ENCODE measurements at places on chromosomes 5 and 9.
A peak's percentile ranks its signal among the peaks of the same experiment; 100 is the strongest.

DNA sequence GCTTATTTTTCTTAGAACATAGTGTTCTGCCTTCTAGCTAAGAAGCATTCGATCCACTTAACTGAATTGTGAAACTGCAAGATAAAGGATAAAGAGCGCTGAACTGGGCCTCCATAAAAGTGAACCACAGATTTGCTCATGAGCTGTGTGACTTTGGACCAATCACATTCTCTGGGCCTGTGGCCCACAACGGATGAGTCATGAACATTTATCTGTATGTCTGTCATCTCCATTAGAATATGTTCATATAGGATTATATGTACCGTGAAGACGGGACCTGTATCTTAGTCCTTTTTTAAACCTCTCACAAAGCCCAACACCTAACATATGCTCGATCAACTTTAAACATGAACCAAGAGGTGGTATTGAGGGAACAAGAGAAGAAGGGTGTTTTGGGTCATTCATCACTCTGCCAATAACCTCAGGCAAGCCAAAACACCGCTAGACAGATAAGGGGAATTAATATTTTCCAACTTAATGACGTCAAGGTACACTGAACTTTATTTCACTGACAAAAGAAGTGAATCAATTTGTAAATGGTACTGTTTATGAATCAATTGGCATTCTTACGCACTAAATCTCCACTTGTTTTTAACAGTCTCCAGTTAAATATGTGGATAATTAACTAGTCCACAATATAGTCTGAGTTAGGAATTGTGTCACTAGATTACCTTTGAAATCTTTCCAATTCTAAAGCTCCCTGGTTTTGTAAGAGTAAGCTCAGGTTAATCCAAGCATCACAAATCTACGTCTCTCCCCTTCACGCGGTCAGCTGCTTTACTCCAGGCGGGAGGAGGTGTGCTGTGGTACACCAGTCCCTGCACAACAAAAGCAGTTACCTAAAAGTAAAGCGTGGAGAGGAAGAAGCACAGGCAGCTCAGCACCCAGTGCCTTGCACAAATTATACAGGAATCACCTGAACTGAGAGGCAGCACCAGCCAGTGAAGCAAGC lies 1.6 kb downstream of the TMEM245 start:
- no peak for DNase-seq

DNA sequence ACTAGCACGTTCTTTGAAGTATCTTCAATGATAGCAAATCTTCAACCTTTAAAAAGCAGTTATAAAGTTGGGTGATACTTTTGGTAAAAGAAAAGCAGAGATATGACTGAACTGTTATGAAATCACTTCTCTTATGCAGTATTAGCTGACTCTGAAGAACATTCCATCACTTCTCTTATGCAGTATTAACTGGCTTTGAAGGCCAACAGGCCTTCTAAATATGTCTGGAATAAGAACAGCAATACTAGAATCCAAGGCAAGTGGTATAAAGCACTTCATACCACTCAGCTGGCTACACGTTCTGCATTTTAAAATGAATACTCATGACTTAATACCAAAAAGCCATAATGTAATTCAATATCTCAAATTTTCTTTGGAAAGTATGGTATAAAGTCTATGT lies 17.3 kb downstream of the SKIC3 start:
- no peak for DNase-seq

- no peak for DNase-seq
These were observed 17.7 kb upstream of the IL6ST start for GRCh38 chr5:56012281-56012963.

DNA sequence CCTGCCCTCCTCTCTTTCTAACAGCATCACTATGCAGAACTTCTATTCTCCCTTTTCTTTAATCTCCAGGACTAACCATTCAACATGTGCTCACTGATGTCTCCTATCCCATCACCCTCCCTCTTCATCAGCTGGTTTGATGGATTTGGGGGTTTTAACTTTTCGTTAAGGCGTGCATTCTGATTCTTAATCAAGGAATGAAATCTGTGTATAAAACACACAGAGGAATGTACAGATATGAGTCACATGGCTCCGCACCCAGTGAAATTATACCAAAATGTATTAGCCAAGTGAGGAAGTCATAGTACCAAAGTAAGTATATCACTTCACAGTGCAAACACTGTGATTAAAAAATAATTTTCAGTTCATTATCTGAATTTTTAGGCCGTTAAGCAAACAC lies 35.2 kb downstream of the MARCHF11 start:
- no peak for DNase-seq

- no peak for DNase-seq
These were observed 14.6 kb upstream of the ARSI start for GRCh38 chr5:150317048-150318003.

GRCh38 chr5:111454198-111454622 lies 58.1 kb downstream of the STARD4 start:
- DNase-seq: no peak

- DNase-seq: no peak
These were observed 98.1 kb upstream of the NMUR2 start for GRCh38 chr5:152503206-152503605.

- no peak for DNase-seq
These were observed 11.1 kb upstream of the ESM1 start for GRCh38 chr5:54996466-54996865.

- DNase-seq: no peak
These were observed 141.5 kb upstream of the GAS1 start for GRCh38 chr9:87088621-87089365.

DNA sequence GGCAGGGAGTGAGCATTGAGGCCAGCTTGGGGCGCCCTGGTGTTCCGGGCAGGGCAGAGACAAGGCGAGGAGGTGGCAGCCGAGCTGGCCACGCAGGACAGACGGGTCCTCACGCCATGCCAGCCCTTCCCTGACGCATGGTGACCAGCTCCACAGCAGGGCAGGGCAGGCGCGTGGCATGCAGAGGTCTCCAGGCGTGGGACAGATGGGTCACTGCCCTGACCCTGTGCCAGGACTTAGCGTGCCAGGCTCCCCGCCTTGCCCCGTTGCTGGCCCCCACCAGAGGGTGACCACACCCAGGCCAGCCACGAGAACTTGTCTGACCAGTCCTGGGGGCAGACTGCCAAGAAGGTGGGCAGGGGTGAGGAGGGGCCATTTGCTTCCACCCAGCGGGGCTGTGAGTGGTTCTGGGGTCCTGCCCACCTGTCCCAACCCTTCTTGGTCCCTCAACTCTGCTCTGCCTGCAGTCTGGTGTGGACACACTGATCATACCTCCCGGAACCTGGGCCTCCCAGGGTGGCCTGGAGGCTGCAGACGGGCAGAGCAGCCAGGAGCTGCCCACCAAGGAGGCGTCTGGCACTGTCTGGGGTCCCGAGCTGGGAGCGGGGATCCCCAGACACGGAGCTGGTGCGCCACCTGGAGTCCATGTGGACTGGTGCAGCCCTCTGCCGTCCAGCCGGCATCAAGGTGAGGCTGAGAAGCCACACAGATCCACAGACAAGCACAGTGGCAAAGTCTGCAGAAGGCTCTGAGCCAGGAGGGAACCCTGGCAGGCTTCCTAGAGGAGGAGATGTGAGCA lies at the start of gene RNF224:
TSS of gene RNF224 (plus strand) at position 449 of the 799 bp plus-strand sequence. CDS start 834 bp downstream, outside the sequence.
- DNase-seq: peak; percentile 88

- DNase-seq: no peak
These were observed 6.7 kb downstream of the OR1K1 start for GRCh38 chr9:122806661-122807060.

- DNase-seq: peak; percentile 56
These were observed 757 bp downstream of the FXN start for GRCh38 chr9:69036309-69036708.

GRCh38 chr9:124342776-124343485 lies 72.3 kb downstream of the PSMB7 start:
- DNase-seq: no peak

- DNase-seq: no peak
These were observed 9.4 kb upstream of the SMIM23 start for GRCh38 chr5:171776213-171776612.

DNA sequence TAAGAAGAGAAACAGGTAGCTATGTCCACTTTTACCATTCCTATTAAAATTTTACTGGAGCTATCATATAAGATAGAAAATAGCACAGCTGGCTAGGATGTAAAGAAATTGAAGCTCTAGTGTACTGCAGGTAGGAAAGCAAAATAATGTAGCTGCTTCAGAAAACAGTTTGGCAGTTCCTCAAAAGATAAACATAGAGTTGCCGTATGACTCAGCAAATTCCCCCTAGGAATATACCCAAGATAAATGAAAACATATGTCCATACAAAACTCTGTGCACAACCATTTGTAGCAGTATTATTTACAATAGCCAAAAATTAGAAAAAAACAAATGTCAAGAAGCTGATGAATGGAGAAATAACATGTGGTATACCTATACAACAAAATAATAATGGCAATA lies 64.6 kb upstream of the SHISAL2B start:
- no peak for DNase-seq

DNA sequence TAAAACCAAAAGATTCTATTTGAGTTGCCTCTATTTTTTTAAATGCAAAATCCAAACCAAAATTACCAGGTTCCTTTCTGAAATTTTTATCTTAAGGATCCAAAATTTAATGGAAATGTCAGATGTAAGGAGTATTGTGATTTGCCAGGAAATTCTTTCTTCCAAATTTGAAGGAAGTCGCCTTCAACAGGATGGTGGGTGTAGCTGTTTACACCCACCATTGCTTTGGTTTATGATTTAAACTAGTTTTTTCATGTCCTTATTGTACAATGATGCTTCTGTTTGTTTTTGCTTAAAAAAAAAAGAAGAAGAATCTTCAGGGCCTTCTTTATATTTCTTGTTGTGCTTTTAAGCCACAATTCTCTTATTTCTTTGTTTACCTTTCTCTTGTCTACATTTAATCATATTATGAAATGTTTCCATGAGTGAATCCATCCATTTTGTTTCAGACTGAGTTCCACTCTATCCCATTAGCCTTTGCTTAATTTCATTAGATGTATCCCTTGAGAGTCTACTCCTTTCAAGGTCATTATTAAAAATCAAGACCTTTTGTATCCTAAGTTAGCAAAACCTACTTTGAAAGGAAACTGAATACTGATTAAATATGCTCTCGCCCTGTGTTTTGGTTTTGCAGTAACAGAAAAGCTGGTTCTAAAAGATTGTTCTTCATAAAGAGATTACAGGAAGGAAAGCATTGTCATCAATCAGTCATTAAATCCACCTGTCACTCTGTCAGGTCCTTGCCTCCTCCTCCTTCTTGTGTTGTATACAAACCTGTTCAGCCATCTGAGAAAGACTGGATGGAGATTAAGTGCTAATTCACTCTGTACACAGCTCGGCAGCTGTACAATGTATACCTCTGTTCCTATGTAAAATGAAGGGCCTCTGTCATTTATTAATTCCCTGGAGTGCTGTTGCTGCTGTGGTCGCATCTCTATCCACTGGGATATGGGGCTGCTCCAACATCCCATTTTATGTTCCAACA lies 45.5 kb upstream of the SLC2A8 start:
- DNase-seq: no peak

GRCh38 chr5:41763081-41763480 lies 107.1 kb downstream of the OXCT1 start:
- no peak for DNase-seq

GRCh38 chr5:119708076-119708790 lies 78.9 kb downstream of the FAM170A start:
- DNase-seq: no peak

GRCh38 chr9:31236344-31236743 lies 1148.1 kb upstream of the ACO1 start:
- DNase-seq: no peak

- DNase-seq: no peak
These were observed 15.6 kb upstream of the PTBP3 start for GRCh38 chr9:112349008-112349333.

DNA sequence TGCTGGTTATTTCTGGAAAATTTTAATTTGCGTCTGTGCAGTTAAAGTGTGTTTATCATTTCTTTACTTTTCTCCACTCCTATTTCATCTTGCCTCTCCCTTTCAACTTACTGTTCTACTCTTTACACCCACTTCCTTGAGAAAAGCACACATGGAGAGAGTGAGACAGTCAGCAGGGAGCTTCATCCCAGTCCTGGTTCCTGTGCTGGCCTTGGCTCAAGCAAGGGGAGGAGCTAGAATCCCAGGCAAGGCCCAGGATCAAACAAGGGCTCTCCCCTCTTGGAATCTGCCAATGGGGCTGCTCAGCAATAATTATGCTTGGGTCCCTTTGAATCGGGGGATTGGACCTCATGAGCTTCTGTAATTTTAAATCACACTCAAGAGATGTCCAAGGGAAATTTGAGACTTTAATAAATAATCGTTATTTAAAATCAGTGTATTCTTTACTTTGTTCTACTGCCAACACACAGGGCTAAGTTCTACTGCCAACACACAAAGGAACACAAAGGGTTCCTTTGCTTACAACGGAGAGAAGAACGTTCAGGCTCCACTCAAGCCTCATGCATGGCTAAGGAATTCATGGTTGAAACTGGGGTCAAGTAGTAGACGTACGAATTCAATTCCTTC lies 439.3 kb upstream of the DAB2 start:
- no peak for DNase-seq

- no peak for DNase-seq
These were observed 1.3 kb downstream of the NPDC1 start for GRCh38 chr9:137044502-137045177.

- peak; percentile 86 for DNase-seq
These were observed 54.3 kb downstream of the EHMT1 start for GRCh38 chr9:137672907-137673791.

- DNase-seq: no peak
These were observed 60.1 kb upstream of the SPATA31C2 start for GRCh38 chr9:88198341-88198807.

- no peak for DNase-seq
These were observed 131.6 kb upstream of the TBCA start for GRCh38 chr5:77907786-77908185.

DNA sequence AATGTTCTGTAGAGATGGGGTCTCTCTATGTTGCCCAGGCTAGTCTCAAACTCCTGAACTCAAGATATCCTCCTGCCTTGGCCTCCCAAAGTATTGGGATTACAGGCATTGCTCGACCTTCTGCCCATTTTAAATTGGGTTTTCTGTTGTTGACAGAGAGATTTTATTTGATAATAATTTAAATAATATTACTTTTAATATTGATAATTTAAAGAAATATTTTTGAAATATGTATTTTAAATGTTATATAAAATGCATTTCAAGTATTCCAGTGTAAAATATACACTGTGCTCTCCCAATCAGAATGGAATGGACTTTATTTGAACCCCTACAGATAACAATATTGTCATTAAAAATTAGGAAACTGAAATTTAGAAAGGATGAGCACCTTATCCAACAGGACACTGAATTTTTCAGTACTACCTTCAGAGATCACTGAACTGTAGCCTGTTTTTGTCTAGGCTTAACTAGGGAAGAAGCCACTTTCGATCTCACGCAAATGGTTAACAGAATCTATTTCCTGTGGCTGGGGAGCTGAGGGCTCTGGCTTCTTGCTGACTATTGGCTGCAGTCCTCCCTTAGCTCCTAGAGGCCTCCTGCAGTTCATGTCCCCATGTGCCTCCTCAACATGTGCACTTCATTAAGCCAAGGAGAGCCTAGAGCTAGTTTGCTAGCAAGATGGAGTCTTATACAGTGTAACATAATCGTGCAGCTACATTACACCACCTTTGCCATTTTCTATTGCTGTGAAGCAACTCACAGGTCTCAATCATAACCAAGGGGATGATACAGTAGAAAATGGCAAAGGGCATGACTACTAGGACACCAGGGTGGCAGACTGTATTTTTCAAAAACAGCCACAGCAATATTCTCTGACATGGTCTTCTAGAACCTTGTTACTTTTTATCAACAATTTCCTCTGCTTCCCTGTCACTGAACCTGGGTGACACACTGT lies 150.0 kb downstream of the CDC42SE2 start:
- DNase-seq: peak; percentile 42

Data from GM20000 (cell line).